Ammon's horn (tissue), 1 donor: ENCODE measurements at places on chromosomes 6 and 20.

GRCh38 chr6:168045706-168046620 is 33.0 kb downstream of the FRMD1 start:
- no peak for DNase-seq

GRCh38 chr6:150566486-150566885 is 33.2 kb upstream of the PLEKHG1 start:
- DNase-seq: no peak

DNA sequence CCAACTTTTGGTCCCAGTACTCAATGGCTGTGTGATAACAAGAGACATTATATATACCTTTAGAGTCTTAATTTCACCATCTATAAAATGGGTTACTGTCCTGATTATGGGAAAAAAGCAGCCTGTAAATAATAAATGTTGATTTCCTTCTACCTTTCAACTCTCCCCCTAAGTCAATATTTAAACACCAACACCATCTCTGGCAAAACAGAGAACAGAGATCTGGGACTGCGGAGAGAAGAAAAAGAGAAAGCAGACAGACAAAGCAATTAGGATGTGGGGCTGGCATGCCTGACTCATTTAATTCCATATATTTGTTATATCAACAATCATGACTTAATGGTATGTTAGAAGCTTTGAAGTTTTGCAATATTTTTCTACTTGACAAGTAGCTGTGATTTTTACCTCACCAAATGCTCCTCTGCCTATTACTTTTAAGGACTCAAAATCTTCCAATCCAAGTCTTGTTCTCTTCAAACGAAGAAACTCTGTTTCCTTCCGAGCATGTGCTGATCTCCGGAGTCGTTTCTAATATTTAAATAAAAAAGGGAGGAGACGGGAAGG is 23.3 kb downstream of the STK38 start:
- no peak for DNase-seq

GRCh38 chr20:48349656-48350055 is 478.1 kb downstream of the PREX1 start:
- DNase-seq: peak; percentile 53

GRCh38 chr20:20075032-20075431 is 22.7 kb downstream of the CFAP61 start:
- DNase-seq: no peak

GRCh38 chr6:73548458-73549446 is 27.9 kb upstream of the EEF1A1 start:
- no peak for DNase-seq

DNA sequence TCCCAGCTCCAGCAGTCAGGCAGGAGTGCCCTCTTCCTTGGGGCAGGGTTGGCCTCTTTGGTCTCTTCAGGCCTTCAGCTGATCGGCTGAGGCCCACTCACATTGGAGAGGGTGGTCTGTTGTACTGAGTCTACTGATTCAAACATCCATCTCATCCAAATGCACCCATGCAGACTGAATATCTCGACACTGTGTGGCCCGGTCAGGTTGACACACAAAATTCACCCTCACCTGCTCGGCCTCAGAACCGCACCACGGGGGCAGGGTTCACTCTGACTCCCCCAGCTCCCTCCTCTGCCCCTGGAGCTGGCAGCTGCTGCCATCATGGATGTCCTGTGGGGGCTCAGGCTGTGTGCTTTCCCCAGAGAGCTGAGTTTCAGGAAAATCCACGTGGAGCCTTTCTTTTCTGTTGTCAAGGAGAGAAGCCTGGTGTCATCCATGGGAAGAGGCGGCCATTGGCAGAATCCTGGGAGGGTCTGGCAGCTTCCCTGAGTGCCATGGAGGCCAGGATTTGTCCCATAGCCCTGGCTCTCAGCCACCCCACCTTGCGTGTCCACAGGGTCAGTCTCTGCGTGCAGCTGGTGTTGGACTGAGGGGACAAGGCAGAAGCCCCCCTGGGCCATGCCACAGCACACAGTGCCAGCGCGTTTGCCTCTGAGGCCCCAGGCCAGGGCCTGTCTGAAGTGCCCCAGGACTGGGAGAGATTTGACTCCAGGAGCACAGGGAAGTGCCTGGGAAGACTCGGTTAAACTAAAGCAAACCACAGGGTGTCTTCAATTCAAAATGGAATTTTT is 114.1 kb downstream of the ERMARD start:
- DNase-seq: no peak

GRCh38 chr6:168049706-168050224 is 29.2 kb downstream of the FRMD1 start:
- no peak for DNase-seq

GRCh38 chr20:46220455-46221207 is 87.7 kb downstream of the CDH22 start:
- DNase-seq: peak; percentile 57

GRCh38 chr20:58647162-58647795 is 3.8 kb upstream of the STX16 start:
- DNase-seq: no peak

- DNase-seq: no peak
Observed at GRCh38 chr20:51080516-51080915, 57.6 kb upstream of the KCNG1 start.

DNA sequence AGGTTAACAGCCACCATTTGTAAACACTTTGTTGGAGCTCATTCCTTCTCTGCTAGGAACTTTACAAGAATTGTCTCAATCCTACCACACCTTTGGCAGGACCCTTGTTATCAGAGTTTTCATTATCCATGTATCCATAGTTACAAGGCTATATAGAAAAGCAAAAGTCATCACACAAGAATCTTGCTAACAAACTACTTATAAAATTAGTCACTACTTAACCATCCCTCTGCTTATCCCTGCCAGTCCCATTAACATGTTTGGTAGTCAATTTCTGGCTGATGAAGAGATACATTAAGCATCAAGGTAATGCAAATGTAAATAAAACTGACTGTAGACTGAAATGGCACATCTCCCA is 10.4 kb downstream of the ZSWIM3 start:
- no peak for DNase-seq

DNA sequence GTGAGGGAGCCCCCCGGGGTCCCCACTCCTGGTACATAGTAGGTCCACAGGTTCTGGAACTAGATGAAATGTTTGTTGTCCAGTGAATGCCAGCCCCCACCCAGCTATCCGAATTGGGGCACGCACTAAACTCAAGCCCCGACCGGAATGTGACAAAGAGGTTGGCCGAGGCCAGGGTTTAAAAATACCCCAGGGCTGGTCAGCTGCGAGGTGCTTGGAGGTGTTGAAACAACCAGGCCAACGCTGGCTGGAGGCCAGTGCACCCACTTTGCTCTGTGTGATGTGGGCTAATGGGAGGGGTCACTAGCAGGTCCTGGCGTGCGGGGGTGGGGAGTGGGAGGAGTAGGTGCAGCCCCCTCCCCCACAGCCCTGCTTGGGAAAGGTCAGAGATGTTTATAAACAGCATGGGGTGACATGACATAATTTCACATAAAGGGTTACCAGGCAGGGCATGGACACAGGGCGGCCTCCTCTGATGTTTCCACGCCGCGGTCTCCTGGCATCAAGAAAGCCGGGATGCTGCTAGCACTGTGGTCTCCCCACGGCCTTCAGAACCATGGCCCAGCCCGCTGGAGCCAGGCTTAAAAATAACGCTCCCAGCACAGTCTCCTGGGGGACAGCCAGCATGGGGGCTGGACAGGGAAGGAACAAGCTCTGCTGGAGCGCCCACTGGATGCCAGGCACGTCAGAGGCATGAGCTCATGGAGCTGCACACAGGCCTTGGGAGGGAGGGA is 111.2 kb upstream of the PTPN1 start:
- DNase-seq: peak; percentile 80

GRCh38 chr20:40493549-40493948 is 195.5 kb downstream of the MAFB start:
- no peak for DNase-seq

GRCh38 chr6:100116411-100117194 is 122.6 kb upstream of the MCHR2 start:
- peak; percentile 55 for DNase-seq

- DNase-seq: no peak
Observed at GRCh38 chr6:140499607-140500006, 1125.2 kb upstream of the CITED2 start.

GRCh38 chr20:20440886-20441658 is 73.2 kb downstream of the INSM1 start:
- no peak for DNase-seq

GRCh38 chr6:69865126-69865525 is 1.2 kb upstream of the COL19A1 start:
- no peak for DNase-seq

- DNase-seq: no peak
Observed at GRCh38 chr20:36642136-36642535, 3.9 kb downstream of the SLA2 start.
